ENCODE measurements at places on chromosomes 7 and 10. TPM values are rescaled to one million over a fixed set of nuclear protein-coding genes. Genes with fewer than 3 reads are reported as not detected.

ADAM12 gene
- not detected for total RNA-seq

- H3K27me3 ChIP-seq: no peaks in the 10 kb centered on the region
- no peaks in the 10 kb centered on the region for H3K4me1 ChIP-seq
- DNase-seq: no peak
- no peak overlapping the region for H3K27ac ChIP-seq
- H3K4me3 ChIP-seq: no peak overlapping the region
These were observed 546.3 kb downstream of the SDK1 start for GRCh38 chr7:3847336-3847735.

GRCh38 chr10:78342827-78343653 is 309.4 kb downstream of the RPS24 start:
- no peaks in the 10 kb centered on the region for H3K36me3 ChIP-seq
- H3K27ac ChIP-seq: no peak overlapping the region

GRCh38 chr10:114925587-114926586 is 12.1 kb upstream of the TRUB1 start:
- H3K4me1 ChIP-seq: no peaks in the 10 kb centered on the region
- no peak overlapping the region for H3K4me3 ChIP-seq
- DNase-seq: no peak
- H3K27me3 ChIP-seq: no peaks in the 10 kb centered on the region
- H3K36me3 ChIP-seq: no peaks in the 10 kb centered on the region
